ENCODE measurements at places on chromosomes 4 and X. TPM values are rescaled to one million over a fixed set of nuclear protein-coding genes. Genes with fewer than 3 reads are reported as not detected.

SCLT1 gene
- polyA plus RNA-seq = 19.8 TPM

SERTM2 gene
- polyA plus RNA-seq = not detected

L1CAM gene
- polyA plus RNA-seq = 0.13 TPM

DNA sequence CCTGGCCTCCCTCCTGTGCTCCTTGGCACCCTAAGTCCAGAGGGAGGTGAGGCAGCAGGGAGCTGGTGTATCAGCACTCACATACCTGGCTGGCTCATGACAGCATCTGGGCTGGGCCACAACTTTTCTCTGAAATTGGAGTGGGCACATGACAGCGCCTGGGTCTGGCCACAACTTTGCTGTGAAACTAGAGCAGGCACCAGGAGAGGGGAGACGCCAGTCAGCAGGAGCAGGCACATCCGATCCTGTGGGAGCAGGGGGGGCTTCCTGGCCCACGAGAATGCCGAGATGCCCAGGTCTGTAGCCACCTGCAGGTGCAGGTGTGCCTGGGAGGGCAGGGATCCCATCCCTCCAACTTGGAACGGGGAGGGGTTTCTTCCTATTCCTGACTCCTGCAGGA, 69.7 kb upstream of the PPP3CA start:
- no peak for DNase-seq

DNA sequence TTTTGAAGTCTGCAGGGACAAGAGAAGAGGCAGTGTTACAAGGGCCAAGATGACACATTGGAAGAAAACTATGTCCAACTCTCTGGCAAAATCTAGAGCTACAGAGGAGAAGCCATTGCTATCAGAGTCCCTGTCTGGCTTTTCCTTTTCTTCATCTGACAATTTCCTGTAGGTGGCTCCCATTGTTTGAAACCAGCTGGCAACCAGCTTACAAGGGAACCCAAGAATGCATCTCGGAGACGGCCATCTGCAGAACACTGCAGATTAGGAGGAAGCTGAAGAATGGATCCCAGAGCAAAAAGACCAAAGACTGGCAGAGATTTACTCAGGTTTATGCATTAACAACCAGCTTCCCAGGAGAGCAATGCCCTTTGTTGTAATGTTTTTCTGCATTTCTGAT, 216.2 kb upstream of the CTSO start:
- no peak for DNase-seq

- no peak for DNase-seq
Observed at GRCh38 chr4:17013382-17014006, 115.0 kb upstream of the LDB2 start.

GRCh38 chrX:134026565-134027311, 41.3 kb upstream of the GPC3 start:
- DNase-seq = peak; percentile 48

- DNase-seq = no peak
Observed at GRCh38 chr4:176377780-176378179, 58.0 kb downstream of the SPCS3 start.

DNA sequence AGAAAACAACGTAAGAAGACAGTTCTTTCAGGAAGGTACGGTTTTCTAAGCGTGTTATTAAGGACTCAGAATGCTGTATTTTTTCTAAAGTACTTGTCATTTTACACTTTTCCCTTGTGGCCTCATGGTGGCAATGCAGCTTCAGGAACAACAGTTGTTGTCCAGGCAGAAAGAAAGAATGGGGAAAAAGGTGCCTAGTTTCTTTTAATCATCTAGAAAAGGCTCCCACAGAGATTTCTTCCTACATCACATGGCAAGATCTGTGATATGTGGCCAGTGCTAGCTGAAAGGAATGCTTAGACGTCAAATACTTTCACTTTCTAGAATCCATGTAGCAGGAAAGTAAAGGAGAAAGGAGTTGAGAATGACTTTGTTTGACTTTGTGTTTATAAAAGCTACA, 49.0 kb upstream of the TRAM1L1 start:
- DNase-seq = peak; percentile 27

- no peak for DNase-seq
Observed at GRCh38 chr4:5804656-5805055, 88.2 kb downstream of the CRMP1 start.

DNA sequence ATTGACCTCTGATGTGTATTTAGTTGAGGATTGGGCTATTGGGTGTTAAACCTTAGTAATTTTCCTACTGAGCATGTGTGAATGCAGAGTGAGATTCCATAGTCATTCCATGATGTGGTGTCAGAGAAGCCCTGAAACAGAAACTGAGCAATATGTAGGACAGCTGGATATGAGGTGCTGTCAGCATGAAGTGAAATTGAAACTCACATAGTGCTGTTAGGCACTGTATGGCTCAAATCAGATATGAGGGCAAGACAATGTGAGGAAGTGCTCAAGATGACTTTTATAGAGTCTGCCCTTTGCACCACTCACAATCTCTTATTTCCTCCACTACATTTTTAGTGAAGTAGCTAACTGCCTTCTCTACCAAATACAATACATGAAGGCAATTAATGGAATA, 188.3 kb downstream of the SH3BGRL start:
- no peak for DNase-seq

GRCh38 chr4:54440394-54441136, 211.5 kb downstream of the PDGFRA start:
- no peak for DNase-seq

- no peak for DNase-seq
Observed at GRCh38 chr4:105815701-105816100, 79.6 kb upstream of the NPNT start.

DNA sequence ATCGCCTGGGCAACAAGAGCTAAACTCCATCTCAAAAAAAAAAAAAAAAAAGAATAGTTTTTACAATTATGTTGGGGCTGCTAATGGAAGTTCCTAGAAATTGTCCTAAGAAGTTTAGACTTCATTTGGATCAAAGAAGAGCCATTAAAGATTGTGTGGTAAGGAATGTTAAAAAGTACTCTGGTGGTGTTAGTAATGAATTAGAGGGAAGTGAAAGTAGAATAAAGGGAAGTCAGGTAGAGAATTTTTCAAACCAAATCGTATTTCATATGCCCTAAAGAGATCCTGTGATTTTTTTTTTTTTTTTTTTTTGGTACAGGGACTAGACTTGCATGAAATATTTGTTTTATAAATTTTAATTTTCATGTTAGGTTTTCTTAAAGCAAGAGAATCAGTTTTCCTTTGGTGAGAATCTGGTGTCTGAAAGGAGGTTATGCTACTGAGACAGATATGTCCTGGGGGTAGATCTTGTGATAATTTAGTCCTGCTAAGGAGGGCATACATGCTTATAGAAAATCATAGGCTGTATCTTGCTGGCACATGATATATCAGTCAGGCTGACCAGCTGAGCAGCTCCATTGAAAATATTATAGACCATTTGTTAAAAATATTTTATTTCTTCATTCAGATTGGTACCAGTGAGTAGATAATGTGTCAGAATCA, 10.7 kb downstream of the SEC24B start:
- DNase-seq = no peak

GRCh38 chr4:153823483-153823882, 34.6 kb upstream of the SFRP2 start:
- DNase-seq = no peak

DNA sequence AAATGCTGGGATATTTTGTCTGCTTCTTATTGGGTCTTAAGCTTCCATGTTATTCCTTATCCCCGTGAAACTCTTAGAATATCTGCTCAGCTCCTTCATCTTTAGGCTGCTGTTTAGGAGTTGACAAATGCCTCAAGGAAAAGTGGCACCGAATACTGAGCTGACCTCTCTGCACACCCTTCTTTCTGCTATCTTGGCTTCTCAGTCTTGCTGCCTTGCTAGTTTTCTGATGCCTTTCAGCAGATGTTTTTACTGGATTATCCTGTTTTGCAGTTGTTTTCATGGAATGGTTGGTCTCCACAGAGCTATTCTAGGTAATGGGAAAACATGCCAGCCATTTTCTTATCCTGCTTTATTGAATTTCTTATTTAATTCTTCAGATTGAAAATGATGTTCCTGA, 86.3 kb downstream of the GYPE start:
- no peak for DNase-seq

DNA sequence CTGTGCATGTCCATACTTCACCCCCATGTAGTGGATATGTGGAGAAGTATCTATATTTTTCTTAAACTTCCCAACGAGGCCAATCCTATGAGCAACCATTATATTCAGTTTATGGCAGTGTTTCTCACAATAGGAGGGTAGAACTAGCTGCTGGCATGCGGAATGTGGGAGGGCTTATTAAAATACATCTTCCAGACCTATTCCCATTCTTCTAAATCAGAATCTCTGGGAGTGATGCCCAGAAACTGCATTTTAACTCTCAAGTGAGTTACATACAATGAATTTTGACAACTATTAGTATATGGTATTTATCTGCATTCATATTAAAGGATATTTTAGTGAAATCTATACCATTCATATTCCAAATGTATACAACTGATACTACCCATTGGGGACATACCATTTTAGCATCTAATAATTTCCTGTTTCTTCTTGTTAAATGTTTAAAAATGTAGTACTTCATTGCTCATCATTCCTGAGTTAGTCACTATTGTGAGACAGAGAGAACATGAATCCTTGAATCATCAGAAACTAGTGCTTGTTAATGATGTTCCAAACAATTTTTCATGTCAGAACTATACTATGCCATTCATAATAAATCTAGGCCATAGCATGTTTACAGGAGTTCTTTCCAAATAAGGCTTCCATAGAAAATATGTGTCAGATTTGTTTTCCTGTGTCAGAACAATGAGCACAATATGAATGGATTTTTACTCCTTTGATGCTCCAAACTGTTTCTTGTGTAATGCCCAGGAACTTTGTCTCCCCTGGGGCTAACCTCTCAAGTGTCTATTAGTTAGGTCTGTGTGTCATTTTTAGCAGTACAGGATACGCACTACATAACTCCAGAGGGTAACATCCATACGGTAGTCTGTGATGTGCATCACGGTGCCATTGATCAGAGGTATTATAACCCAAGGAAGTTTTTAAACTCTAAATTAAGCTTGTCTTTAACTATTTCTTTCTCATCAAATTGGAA, 198.8 kb upstream of the BMP3 start:
- no peak for DNase-seq
